HCEC 1CT (cell line): ENCODE measurements at places on chromosomes 7 and 10.

DNA sequence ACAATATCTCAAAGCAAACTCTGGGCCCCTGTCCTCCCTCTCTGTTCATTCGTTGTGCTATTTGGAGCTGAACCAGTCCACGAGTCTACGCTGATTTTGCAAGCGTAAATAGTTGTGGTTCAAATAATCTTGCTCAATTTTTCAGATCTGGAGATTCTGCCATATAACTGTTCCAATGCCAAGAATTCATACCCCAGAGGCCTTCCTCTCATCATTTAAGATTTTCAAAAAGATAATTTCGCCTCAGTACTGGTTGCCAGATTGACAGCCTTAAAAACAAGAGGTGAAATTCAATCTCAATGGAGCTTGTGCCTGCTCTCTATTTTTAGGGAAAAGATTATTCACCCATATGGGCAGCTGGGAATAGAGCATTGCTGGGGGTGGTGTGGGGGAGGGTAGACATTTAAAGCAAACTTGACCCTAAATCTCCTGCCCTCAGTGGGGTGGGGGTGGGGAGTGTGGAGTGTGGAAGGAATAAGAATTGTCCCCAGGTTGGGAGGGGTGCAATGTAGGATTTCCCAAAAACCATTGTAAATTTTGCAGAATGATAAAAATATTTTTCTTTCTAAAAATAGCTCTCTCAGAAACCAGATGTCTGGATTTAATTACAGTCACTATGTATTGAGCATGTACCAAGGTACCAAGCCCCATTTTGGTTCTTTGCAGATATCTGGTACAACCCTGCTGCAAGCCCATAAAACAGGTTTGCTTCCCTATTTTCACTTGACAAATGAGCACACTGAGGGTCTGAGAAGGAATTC is 104.7 kb upstream of the EEPD1 start:
- peak; percentile 89 for DNase-seq

DNA sequence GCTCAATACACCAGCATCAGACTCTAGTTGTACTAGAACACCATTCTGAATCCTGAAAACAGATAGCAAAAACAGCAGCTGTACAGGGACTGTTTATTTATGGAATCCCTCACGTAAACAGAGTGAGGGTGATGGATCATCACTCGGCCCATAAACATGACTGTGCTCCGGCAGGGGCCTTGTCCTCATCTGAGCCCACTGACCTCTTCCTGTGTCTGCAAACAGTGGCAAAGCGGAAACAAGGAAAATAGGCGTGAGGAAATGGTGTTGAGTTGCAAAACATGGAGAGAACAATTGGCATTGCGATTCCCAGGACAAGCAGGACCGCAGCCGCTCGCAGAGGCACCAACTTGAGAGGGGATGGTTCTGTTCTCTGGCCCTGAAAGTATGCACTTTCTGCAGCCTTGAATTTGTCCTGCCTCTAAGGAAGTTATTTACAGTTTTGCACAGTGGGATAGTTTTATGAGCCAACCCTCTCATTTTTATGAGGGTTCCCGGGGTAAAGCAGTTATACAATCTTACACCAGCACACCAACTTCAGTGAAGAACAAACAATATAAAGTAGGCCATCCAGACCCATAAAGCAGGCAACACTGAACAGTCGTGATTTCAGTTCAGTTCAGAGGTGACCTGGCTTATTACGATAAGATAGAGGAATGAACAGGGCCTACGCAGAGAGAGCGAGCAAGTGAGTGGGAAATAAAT is 248.0 kb upstream of the FZD8 start:
- no peak for DNase-seq

DNA sequence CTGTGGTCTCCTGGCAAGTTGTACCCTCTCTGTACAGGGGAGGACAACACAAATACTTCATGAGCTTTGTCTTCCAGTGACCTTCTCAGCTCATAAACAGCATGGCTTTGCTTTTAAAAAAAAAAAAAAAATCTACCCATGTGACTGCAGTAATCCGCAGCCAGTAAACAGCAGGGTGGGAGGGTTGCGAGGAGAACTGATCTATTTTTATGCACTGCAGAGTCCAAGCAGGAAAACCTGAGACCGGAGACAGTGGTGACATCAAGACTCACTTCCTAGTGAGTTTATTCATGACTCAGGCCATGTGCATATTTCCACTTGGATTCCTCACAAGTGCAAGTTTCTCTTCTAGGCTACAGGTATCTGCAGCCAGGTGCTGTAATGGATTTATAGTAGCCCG is 127.9 kb downstream of the NRF1 start:
- peak; percentile 5 for DNase-seq

DNA sequence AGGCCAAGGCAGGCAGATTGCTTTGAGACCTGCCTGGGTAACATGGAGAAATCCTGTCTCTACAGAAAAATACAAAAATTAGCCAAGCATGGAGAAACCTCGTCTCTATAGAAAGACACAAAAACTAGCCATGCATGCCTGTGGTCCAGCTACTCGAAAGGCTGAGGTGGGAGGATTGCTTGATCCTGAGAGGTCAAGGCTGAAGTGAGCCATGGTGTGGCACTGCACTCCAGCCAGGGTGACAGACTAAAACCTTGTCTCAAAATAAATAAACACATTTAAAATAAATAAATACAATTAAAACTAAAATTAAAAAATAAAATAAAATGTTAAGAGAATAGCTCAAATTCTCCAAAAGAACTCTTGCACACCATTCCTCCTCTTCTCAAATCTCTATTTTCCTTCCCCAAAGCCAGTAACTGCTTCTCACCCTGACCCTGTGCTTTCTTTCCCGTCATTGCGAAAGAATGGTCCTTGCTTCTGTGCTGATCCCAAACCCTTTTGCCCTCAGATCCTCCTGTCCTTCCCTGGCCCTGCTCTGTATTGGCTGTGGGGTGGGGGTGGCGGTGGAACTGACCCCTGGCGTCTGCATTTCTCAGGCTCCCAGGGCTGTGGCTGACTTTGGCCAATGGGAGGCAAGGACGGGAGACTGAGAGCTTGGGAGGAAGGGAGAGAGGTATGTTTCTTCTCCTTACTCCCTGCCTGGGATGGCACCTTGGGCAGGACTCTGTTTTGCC is 12.4 kb downstream of the SRGN start:
- no peak for DNase-seq

DNA sequence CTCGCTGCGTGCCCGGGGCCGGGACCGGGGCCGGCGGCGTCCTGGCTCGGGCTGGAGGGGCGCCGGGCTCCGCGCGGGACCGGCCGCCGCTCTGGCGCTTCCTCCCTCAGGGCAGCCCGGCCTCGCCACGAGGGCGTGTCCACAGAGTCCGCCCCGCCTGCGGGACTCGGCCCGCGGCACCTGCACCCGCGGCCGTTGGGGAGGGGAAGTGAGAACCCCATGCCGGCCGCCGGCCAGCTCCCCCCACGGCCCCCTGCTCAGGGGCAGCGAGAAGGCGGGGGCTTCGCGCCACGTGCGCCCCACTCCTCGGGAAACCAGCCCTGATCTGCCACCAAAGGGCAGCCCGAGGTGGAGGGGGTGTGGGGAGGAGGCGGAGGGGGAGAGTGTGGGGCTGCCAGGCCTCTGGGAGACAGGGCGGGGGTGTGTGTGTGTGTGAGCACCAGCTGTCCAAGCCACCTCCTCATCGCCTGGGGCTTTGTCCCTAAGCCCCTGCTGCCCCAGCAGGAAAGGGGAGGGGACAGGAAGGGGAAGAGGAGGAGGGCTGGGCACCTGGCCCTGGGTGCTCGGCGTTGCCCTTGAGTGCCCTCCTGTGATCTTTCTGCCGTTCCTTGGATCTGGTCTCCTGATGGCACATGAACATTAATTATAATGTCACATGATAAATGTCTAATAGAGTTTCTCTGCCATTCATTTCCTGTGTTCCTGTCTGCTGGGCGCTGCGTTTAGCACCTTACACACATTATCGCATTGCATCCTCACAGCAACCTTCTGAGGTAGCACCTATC is at the start of gene PIK3AP1:
Gene PIK3AP1, minus strand, starts transcription at position 93 of the 785 bp plus-strand sequence. CDS start 120 bp downstream, outside the sequence.
- DNase-seq = no peak

DNA sequence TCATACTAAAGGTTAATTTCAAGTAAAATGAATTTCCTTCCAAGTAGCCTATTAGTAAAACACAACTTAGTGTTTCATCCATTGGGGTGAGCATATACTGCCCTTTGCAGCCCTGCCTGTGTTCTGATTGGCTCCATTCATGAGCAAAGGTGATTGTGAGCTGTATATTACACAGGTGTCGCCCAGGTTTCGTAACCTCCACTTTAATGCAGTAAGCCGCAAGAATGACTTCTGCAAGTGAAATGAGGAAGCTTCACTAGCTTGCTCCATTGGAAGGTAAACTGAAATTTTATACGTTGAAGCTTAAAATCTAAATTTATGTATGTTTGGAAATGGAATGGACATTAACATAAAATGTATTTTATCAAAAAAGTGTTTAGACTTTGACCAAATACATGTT is 24.4 kb downstream of the MTURN start:
- DNase-seq = no peak

- no peak for DNase-seq
Measured at GRCh38 chr7:101927802-101928201, 110.4 kb downstream of the CUX1 start.

DNA sequence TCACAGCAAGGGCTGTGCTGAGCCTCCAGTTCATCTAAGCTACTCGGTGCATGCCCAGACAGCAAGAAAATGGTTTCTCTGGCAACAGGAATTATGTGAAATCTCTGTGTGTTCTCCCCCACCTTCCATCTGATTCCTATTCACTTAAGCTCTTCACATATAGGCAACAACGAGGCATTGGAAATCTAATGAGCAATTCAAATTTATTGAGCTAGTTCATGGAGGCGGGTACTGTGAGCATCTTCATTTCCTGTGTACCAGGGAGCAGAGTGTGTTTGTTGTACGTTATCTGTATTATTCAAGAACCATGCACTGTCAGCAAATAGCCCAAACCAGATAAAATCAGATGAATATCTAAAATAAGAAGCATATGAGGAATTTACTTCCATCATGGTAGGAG is 739.1 kb downstream of the MAGI2 start:
- DNase-seq = no peak

- no peak for DNase-seq
Measured at GRCh38 chr7:91600112-91600511, 280.4 kb downstream of the MTERF1 start.

DNA sequence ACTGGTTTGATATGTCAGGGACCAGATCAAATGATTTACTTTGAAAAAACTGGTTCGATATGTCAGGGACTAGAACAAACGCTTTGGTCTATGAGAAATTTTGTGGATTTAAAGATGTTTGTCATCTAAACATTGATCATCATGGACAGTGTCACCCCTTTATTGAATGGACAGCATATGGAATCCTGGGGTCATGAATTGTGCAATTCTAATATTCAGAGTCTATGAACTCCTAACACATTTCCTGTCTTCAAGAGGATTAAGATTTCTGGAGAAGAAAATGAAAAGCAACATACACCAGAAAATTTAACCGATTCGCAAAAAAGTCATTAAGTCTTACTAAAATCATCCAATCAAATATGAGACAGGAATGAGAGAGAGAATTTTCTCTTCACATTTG is 106.4 kb upstream of the FAM133B start:
- DNase-seq = no peak

DNA sequence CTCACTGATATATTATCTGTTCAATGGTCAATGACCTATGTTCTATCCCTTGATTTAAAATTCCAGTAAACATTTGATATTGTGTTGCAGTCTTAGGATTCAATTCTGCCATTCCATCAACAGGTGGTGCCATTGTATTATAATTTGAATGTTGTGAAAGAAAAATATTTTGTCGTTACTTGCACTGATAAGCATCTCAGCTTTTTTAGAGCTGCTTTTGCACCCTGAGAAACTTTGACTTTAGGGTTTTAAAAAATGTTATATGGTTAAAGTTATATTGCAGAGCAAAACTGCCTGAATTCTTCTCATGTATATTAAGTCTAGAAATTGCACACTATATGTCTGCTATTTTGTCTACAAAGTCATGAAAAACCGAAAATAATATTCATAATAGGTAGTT is 18.8 kb upstream of the MINDY3 start:
- peak; percentile 28 for DNase-seq

- peak; percentile 65 for DNase-seq
Measured at GRCh38 chr10:109956454-109957091, 33.3 kb upstream of the XPNPEP1 start.

DNA sequence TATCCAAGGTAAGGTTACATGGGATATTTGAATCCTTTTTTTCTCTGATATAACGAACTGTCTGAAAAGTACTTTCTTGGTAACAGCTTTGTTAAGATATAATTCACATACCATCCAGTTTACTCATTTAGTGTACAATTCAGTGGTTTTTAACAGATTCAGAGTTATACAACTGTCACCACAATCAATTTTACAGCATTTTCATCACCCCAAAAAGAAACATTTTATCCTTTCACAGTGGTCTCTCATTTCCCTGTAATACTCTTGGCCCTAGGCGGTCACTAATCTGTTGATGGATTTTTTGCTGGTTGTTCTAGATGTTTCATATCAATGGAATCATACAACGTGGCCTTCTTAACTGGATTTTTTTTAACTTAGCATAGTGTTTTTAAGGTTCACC is 91.6 kb downstream of the GLCCI1 start:
- DNase-seq = no peak

DNA sequence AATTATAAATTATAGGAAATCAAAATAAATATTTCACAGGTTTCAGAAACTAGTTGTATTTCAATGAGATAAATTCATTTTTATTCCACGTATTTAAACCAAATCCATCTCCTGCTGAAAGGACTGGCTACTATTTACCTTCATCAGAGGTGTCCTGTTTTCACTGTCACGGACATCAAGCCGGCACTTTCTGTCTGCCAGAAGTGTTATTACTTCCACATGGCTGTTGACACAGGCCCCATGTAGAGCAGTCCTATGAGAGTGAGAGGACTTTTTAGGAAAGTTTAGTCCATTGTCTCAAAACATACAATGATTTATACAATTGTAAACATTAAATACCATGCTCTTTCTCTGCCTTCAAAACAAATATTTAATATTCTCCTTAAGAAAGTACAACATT is 100.4 kb upstream of the ACBD5 start:
- no peak for DNase-seq

DNA sequence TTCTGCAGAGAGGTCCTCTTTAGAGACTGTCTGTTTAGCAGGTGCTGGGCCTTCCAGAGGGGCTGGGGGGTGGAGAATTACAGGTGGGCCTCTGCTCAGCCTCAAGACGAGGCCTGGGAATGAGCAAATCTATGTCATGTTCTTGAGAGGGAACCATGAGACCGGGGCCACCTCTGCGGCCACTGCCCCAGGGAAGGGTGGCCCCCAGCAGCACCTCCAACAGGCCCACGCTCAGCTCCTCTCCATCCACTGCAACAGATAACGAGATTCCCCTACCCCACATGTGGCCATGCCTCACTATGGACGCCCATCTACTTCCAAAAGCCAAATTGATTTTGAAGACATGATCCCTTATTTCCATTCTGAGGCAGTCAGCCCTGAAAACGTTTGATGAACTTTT is 176.9 kb downstream of the TCERG1L start:
- DNase-seq = no peak

GRCh38 chr10:47184273-47184672 is 115.7 kb upstream of the GDF10 start:
- no peak for DNase-seq

- DNase-seq = no peak
Measured at GRCh38 chr10:14645239-14645960, 129.3 kb downstream of the FAM107B start.

DNA sequence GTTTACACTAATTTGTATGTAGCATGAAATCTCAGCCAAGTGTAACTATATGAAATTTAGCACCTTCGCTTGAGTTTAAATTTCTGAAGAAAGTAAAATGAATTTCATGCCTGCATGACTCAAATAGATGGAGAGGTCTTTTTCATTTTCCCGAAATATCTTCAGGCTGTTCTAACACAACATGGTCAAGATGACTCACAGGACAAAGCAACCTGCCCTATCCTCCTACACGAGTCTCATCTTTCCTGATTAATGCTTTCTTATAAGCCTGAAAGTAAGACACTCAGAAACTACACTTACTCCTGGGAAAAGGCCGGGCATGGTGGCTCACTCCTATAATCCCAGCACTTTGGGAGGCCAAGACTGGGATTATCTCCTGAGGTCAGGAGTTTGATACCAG is 41.2 kb downstream of the CH25H start:
- peak; percentile 15 for DNase-seq
